ENCODE measurements at places on chromosomes 16 and 17.
A peak's percentile ranks its signal among the peaks of the same experiment; 100 is the strongest.

DNA sequence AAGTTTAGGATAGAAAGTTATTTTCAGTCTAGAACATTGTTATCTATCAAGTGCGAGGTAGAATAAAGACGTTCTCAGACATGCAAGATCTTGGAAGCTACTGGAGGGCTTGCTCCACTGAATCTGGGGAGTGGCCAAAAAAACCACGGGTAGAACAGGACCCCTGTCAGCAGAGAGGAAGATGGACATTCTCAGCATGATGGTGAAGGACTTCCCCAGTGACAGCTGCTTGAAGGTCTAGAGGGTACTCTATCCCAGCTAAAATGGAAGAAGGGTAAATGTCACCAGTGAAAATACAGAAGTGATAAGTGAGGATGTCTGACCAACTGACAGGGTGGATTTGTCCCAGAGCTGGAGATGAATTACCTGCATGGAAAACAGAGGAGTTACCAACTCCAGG is 10.1 kb downstream of the TNFRSF13B start:
- DNase-seq = no peak

GRCh38 chr17:65848751-65849150 is 287.3 kb upstream of the AXIN2 start:
- DNase-seq = no peak

DNA sequence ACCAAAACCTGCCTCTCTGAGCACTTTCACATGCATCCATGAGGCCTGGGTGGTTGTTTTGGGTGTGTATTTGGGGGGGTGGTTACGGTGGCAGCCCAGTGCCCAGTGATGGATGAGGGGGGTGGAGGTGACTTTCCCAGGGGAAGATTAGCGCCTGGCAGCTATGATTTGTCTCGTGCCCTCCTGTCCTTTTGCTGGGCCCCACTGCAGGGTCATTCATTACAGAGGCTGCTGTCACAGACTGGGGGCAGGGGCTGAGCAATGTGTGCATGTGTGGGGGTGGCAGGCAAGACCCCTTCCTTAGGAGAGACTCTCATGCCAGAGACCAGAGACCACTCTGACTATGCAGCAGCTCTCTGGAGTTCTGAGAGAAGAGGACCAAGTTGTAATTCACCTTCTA is 93.7 kb downstream of the MRM1 start:
- no peak for DNase-seq

DNA sequence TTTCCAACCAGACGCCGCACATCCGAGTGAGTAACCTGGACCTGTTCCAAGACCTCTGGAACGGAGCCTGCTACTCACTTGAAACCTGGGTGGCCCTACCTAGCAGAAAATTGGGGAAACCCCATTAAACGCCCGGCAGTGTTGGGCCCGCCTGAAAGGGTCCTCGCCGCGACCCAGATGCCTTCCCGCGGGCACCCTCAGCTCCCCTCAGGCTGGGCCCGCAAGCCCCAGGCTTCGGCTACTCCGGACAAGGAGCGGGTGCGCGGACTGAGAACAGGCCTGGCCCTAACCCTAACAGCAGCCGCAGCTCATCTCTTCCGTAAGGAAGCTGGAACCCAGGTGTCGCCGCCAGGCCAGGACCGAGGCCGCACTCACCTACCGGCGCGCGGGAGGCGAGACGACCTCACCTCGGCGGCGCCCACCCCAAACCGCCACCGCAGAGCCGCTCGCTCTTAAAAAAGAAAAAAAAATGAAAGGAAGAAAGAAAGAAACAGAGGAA is 344 bp downstream of the PSME3IP1 start:
- DNase-seq = peak; percentile 39

- DNase-seq = no peak
Measured at GRCh38 chr17:29592850-29593551, at the start of gene ANKRD13B. Gene ANKRD13B, plus strand, starts transcription at chr17:29593132. Its CDS starts 490 bp downstream, at chr17:29593622.

DNA sequence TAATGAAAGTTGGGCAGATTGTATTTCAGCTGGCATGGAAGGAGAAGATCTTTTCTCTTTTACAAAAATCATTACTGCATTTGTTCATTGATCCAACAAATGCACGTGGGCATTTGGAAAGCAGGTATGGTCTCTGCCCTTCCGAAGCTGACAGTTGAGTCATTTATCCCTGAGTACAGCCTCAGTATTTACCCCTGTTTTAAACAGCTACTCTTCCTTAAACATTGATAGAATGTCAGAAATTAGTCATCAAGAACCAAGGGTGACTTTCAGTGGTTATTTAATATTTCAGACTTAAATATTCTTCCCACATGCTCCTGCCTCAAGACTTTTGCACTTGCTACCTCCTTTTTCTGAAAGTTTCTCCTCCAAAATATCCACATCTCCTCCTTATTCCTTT is 226.7 kb upstream of the HSBP1 start:
- no peak for DNase-seq

- DNase-seq = no peak
Measured at GRCh38 chr17:74646231-74646630, 22.7 kb upstream of the CD300E start.

DNA sequence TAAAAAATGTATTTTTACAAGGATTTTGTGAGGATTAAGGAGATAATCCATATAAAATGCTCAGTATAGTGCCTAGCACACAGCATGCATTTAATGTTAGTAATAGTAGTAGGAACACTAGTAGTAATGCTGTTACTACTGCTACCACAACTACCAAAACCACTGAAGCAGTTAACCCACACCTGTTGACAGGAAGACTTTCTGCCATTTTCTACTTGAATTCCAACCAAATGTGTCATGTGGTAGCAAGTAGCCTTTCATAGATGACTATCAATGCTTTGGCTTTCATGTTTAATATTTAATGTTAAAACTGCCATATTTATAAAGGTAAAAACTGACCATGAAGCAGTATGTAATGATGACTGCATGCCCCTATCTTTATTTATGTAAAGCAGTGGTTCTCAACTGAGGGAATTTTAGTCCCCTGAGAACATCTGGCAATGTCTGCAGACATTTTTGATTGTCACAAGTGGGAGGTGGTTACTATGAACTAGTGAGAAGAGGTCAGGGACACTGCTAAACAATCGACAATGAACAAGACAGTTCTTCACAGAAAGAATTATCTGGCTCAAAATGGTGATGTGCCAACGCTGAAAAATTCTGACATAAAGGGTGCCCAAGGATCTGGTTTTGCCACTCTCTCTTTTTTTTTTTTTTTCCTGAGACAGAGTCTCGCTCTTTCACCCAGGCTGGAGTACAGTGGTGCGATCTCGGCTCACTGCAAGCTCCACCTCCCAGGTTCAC is 89.4 kb downstream of the ITFG1 start:
- DNase-seq = no peak

DNA sequence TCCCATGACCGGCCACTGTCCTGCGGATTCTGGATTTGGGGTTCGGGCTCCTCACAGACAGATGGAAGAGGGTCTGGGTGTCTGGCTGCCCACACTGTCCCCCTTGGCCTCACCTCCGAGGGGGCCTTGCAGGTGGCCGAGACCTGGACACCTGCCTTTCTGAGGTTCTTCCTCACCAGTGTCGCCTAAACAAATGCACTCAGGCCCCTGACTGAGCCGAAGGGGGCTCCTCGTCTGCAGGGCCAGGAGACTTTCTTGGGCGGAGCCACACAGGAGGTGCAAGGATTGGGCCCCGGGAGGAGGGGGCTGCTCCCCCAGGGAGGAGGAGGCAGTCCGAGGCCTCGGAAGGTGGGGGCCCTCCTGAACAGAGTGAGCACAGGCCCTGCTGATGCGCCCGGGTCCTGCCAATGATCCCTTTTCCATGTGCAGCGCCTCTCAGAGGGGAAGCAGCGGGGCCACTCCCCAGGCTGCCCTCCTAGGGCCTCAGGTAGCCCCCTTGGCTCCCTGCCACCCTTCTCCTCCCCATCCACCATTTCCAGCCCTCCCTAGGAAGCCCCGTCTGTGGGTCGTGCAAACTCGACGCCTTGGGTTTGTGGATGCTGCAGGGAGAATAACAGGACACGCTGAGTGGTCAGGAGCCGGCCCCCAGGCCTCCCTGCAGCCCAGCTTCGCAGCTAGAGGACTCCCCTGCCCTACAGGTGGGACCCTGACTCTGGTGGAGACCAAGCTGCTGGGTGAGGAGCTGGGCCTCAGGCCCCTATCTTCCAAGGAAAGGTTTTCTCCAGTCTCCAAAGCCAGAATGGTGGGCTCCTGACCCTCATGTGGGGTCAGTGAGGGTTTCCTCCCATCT is 63.4 kb upstream of the ZNF469 start:
- no peak for DNase-seq

DNA sequence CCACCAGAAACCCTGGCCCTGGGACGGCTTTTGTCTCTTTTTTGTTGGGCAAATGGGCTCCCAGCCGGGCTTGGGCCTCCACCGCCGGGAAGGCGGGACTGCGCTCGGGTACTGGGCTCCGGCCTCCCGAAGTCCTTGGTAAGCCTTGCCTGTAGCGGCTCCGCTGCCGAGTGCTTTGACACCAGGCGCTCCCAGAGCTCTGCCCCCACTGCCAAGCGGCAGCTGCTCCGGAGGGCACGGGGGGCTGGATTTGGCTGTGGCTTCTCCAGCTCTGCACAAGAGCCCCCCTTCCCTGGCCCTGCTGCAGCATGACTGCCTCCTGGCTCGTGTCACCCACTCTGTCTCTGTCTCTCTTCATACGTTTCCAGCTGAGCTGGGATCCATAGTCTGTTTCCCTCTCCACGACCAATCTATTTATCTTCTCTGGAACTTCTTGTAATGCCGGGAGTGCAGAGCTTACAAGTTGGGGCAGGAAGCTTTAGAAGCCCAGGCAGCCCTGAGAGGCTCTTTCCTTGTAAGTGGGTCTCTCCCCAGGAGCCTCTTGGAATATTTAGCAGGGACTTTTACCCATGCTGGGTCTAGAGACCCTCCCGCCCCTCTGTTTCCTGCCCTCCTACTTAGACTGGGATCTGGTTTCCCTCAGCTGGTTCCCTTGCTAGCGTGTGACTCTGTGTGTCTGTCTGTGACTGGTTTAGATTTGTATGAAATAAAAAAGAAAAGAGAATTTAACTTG is 246.9 kb upstream of the GSE1 start:
- no peak for DNase-seq

- no peak for DNase-seq
Measured at GRCh38 chr17:10151667-10152496, 46.5 kb downstream of the GAS7 start.

DNA sequence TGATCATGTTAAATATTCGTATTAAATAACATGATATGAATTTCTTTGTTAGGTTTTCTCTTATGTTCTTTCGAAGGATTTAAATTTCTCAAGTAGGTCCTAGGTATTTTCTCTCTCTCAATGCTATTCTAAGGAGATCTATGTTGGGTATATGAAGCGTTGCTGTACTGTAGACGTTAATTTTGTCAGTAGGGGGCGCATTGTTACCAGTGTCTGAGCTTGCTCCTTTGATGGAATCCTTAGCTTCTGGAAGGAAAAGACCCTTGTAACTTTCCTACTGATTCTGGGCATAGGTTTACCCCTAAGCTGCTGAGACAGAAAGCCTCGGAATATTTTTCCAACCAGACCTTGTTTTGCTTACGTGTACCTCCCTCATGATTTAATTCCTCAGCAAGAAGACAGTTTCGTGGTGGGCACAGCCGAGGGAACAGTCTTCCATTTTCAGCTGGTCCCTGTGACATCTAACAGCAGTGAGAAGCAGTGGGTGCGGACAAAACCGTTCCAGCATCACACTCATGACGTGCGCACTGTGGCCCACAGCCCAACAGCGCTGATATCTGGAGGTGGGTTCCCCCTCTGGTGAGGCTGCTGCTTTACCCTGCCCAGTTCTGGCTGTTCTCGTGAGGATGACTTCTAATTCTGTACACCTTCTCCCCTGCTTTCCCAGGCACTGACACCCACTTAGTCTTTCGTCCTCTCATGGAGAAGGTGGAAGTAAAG is 17.9 kb downstream of the UTP4 start:
- peak; percentile 71 for DNase-seq

DNA sequence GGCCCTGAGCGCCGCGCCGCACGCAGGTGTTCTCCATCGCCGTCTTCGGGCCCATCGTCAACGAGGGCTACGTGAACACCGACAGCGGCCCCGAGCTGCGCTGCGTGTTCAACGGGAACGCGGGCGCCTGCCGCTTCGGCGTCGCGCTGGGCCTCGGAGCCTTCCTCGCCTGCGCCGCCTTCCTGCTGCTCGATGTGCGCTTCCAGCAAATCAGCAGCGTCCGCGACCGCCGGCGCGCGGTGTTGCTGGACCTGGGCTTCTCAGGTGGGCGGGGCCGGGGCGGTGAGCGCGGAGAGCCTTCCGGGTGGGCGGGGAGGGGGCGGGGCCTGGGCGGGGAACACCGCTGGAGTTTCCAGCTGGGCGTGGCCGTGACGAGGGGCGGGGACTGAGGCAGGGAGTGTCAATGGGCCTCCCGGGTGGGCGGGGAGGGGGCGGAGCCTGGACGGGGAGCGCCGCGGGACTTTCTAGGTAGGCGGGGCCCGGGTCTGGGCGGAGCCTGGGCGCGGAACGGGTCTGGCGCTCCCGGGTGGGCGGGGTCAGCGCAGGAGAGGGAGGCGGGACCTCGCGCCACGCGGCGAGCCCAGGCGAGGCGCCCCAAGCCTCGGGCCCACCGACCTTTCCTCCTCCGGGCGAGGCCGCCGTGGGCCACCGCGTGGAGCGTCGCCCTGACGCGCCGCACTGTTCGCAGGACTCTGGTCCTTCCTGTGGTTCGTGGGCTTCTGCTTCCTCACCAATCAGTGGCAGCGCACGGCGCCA is 2.4 kb downstream of the SYNGR3 start:
- DNase-seq = peak; percentile 98

DNA sequence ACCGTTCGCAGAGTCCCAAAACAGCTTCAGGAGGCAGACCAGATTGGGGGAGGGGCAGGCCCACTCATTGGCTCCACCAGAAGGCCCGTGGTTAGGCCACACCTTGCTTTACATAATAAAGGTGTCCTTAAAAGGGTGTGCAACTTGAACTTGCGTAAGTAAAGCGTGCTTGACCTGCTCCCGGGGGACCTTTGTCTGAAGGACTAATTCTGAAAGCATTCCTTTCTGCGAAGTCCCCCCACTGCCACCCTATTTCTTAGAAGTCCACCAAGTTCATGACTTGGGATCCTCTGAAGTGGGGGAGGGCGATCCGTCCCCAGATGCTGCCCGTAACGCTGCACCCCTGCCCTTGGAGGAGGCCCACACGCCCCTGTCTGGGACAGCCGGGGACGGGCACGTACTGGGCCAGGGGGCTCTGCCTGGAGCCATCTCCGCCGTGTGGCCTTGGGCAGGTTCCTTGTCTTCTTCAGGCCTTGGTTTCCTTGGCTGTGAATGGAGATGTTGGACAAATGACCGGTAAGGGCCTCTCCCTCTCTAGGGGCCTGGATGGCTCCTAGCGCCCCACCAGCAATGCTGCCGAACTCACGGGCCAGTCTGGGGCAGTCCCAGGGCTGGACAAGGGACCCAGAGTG is 823 bp upstream of the ZNF469 start:
- DNase-seq = no peak

Measured in HEK293T (cell line).